ENCODE measurements at places on chromosomes 7 and 10.
A peak's percentile ranks its signal among the peaks of the same experiment; 100 is the strongest.

- no peak overlapping the region for H3K4me3 ChIP-seq
- no peak overlapping the region for H3K27ac ChIP-seq
- peaks cover 36% of the 10 kb centered on the region for H3K4me1 ChIP-seq
- no peak for DNase-seq
- no peaks in the 10 kb centered on the region for H3K27me3 ChIP-seq
These were observed 60.7 kb downstream of the SMURF1 start for GRCh38 chr7:99083068-99083651.

GRCh38 chr10:123351715-123352114 lies 197.5 kb downstream of the BUB3 start:
- no peaks in the 10 kb centered on the region for H3K36me3 ChIP-seq
- peaks cover 32% of the 10 kb centered on the region for H3K27me3 ChIP-seq
- H3K4me1 ChIP-seq, result no peaks in the 10 kb centered on the region
- no peak overlapping the region for H3K4me3 ChIP-seq
- H3K27ac ChIP-seq, result no peak overlapping the region

DNA sequence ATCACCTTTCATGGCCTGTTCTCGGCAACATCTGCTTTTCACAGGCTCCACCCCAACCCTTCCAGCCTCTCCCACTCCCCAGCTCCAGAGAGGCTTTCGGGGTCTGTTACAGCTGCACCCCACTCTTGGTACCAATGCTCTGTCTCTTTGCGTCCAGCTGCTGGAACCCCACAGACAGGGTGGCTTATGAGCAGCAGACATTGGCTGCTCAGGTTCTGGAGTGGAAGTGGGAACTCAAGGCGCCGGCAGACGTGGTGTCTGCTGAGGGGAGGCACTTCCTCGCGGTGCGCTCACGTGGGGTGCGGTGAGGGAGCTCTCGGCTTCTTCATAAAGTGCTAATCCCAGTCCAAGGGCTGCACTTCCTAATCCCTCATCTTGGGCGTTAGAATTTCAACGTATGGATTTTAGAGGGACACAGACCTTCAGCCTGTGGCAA lies 185.7 kb downstream of the ELFN1 start:
- H3K27ac ChIP-seq, result peak overlapping the region; percentile 45
- H3K4me3 ChIP-seq, result peak overlapping the region; percentile 14
- H3K36me3 ChIP-seq, result peaks cover 5% of the 10 kb centered on the region
- no peaks in the 10 kb centered on the region for H3K27me3 ChIP-seq
- no peak for DNase-seq

DNA sequence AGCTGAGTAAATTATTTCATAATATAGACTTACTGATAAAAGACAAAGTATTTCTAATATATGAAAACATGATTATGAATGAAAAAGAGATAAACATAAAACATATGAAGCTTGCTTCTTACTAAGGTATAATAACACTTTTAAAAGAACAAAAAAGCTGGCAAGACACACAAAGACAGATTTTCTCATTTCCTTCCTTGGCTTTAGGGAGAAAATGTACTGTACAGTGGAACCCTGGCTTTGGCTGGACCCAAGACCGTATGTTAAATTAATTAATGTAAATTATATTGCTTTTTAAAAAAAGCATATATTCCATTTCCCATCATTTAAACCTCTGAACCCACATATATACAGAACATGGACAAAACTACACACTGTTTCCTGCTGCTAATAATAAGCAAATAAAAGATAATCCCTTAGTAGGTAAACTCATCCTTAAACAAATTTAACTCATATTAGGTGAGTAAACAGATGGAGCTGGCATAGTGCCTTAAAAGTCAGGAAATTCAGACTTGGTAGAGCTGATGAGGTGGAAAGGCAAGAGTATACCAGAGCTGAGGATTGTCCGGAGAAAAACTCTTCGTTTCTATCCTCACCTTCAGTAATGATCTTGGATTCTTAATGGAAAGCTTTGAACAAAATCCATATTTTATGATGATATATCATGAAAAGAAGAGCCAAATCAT lies 1016.4 kb upstream of the KCND2 start:
- DNase-seq, result no peak
- no peaks in the 10 kb centered on the region for H3K4me1 ChIP-seq
- no peak overlapping the region for H3K27ac ChIP-seq
- no peak overlapping the region for H3K4me3 ChIP-seq
- peaks cover 2% of the 10 kb centered on the region for H3K36me3 ChIP-seq
- H3K27me3 ChIP-seq, result no peaks in the 10 kb centered on the region

DNA sequence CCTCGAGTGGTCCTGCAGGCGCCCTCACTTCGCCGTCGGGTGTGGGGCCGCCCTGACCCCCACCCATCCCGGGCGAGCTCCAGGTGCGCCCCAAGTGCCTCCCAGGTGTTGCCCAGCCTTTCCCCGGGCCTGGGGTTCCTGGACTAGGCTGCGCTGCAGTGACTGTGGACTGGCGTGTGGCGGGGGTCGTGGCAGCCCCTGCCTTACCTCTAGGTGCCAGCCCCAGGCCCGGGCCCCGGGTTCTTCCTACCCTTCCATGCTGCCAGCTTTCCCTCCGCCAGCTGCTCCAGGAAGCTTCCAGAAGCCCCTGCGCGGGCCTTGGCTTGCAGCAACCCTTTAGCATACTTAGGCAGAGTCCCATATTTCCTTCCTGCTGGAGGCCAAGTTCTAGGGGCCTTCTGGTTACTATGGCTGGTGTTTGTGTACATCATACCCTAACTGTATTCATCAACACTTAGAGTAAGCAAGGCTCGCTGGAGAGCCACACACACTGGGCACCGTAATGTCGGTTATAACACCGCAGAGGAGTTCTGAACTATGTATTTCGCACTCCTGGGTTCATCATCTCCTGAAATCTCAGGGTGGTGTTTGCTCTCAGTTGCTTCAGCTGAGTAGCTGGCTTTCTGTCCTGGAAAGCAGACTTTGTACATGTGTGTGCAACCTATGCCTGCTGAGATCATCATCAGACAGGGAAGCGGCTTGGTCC lies 471 bp downstream of the MGMT start:
- no peak overlapping the region for H3K27ac ChIP-seq
- H3K27me3 ChIP-seq, result no peaks in the 10 kb centered on the region
- no peak for DNase-seq
- peaks cover 22% of the 10 kb centered on the region for H3K4me1 ChIP-seq
- H3K36me3 ChIP-seq, result peaks cover 2% of the 10 kb centered on the region
